ENCODE measurements at places on chromosomes 7 and 10.

GRCh38 chr10:63707254-63707910, 186.2 kb downstream of the REEP3 start:
- no peak for DNase-seq

DNA sequence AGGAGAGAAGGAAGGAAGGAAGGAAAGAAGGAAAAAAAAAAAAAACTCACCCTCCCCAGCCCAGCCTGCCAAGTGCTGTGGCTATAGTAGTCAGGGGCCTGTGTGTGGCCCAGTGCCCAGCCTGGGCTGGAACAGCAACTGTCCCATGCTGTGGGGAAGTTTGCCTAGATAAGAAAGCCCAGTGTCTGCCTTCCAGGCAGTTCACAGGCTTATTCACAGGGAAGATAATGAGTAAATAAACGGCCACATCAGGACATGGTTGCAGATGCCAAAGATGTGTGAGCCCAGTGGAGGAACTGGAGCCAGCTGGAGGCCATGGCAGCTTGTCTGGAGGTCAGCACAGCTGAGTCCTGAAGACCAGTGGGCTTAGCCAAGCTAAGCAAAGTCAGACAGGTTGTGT, 132.4 kb upstream of the FOXK1 start:
- no peak for DNase-seq

DNA sequence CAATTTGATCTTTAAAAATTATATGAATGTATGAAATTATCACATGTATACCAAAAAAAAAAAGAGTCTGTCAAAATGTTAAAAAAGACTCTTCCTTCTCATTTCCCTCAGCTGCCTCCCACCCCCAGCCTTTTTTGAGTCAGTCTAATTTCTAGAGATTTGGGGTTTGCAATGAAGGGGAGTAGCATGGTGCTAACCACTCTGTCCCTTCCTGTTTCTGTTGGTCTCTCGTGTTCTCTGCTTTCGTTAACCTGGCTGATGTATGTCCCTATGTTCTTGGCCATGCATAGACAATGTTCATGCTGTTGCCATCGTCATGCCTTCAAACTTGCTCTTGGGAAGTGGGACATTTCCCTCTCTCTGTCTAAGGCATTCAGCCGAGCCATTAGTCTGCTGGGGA, 474.1 kb downstream of the LRMDA start:
- DNase-seq: no peak

GRCh38 chr10:28892818-28893547, 215.7 kb downstream of the BAMBI start:
- no peak for DNase-seq

- DNase-seq: peak; percentile 15
Observed at GRCh38 chr7:12685550-12685949, 1.9 kb upstream of the ARL4A start.

DNA sequence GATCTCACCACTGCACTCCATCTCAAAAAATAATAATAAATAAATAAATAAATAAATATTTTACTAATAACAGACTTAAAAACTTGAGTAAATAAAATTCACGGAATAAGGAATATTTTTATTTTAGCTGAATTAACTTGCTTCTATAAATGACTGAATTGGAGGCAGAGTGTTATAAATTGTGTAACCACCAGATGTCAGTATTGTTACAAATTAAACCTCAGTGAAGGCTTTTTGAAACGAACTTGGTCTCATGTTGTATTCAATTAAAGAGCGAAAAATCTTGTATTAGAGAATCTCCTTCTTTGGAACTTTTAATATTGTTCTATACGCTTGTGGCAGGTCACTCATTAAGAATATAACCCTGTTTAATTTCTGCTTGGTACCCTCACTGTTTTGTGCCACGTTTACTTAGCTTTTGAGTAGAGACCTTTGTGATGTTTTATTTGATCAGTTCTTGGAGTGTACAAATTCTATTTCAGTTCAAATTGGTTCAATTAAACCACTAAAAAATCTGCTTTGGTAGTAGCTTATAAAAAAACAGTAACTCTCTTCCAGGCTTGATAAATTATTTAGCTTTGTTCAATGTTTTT, 45.6 kb upstream of the SCIN start:
- no peak for DNase-seq
